ENCODE measurements at places on chromosomes 7 and 10.

GRCh38 chr7:110224643-110225042 is 866.3 kb upstream of the LRRN3 start:
- DNase-seq = no peak
- no peaks in the 10 kb centered on the region for H3K27me3 ChIP-seq
- peaks cover 9% of the 10 kb centered on the region for H3K4me1 ChIP-seq
- no peak overlapping the region for H3K4me3 ChIP-seq
- H3K27ac ChIP-seq = no peak overlapping the region

DNA sequence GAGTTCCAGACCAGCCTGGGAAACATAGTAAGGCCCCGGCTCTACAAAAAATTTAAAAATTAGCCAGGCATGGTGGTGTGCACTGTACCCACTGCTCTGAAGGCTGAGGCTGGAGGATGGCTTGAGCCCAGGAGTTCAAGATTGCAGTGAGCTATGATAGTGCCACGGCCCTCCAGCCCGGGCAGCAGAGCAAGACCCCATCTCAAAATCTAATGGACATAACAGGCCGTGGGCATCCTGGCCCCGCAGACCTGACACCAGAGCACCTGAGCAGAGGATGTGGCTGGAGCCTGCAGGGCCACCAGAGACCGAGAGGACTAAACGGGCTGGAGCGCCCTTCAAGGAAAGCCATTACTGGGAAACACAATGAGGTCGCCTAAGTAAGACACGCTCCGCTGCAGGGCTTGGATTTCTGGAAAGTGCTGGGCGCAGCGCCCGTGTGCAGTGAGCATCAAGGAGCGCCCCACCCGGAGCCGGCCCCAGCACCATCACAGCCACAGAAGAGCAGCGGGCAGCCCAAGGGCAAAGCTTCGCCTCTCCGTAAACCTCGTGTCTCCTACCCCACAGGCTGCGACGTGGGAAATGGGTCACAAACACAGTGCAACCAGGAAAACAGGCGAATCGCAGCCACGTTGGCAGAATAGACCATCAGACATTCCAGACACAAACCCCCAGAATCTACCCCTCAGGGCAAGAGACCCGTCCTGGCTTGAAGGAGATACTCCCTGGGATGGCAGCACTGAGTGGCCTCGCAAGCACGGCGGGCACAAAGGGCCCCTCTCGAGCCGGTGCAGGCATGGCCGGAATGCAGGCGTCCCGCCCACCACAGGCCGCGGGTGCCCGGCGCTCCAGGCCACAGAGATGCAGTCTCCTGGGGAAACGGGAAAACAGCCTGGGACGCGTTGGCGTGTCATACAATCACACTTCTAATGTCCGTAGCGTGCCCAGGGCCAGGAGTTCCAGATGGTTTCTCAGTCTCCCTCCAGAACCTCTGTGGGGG is 4.9 kb downstream of the RADIL start:
- no peak for DNase-seq
- no peak overlapping the region for H3K4me3 ChIP-seq
- H3K36me3 ChIP-seq = no peaks in the 10 kb centered on the region
- H3K27me3 ChIP-seq = peaks cover 2% of the 10 kb centered on the region
- peaks cover 20% of the 10 kb centered on the region for H3K4me1 ChIP-seq
- H3K27ac ChIP-seq = peak overlapping the region; percentile 54

DNA sequence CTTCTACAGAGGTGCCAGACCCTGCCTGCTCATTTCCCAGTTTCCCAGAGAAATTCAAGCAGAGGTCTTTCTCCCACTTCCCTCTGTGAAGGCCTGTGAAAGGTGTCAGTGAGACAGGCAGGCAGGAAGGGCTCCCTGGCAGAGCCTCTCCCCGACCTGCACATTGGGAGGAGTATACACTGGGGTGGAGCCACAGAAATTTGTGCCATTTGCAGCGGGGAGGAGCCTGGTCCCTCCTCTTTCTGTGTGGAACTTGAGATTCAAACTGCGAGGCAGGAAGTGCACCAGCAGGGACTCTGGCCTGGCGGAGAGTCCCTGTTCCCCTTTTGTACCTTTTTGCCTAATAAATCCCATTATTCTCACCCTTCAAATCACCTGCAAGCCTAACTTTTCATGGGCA is 54.6 kb upstream of the OPN4 start:
- no peak overlapping the region for H3K27ac ChIP-seq
- no peak for DNase-seq
- H3K36me3 ChIP-seq = no peaks in the 10 kb centered on the region
- H3K4me1 ChIP-seq = peaks cover 26% of the 10 kb centered on the region
- H3K27me3 ChIP-seq = no peaks in the 10 kb centered on the region

- no peaks in the 10 kb centered on the region for H3K27me3 ChIP-seq
- H3K4me3 ChIP-seq = no peak overlapping the region
- H3K27ac ChIP-seq = no peak overlapping the region
- H3K36me3 ChIP-seq = no peaks in the 10 kb centered on the region
- DNase-seq = no peak
These were observed 180.0 kb upstream of the BMPER start for GRCh38 chr7:33725111-33726025.

GRCh38 chr10:1594372-1595241 is 142.7 kb downstream of the ADARB2 start:
- H3K27me3 ChIP-seq = peaks cover 5% of the 10 kb centered on the region
- no peak overlapping the region for H3K27ac ChIP-seq
- H3K4me3 ChIP-seq = no peak overlapping the region

DNA sequence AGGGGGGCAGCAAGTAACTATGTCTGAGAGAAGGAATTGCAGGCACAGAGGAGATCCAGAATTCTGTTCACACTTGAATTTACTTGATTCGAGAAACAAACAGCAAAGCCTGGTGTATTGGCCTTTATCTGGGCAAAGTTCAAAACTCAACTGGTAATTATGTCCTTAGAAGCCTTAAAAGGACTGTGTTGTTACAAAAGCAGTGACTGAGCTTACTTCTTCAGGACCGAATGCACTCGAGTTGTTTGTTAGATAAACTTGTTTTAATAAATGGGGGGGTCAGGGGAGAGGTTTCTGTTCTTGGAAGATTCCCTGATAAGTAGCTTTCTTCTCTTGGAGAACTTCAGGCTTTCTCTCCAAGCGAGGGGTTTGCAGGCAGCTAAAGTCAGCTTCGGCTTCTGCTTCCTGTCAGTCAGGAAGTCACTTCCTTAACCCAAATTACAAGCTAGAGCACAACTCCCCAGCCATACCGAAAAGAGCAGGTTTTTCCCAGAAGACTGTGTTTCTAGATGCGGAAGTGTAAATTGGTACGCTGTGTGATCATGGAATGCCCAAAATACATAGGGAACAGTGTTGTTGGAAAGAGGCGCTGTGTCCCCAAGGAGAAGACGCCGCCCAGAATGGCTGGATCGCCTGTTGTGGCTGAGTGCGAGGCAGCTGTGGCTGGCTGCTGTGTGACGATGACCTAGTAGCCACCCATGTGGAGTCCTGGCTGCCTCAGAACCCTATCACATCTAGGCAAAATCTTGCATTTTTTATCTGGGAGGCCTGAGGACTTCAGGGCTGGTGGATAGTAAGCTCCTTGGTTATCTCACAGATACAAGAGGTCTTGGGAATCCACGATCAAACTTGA is 110.4 kb downstream of the TCF7L2 start:
- peaks cover 11% of the 10 kb centered on the region for H3K4me1 ChIP-seq
- H3K36me3 ChIP-seq = peaks cover 2% of the 10 kb centered on the region
- no peak overlapping the region for H3K4me3 ChIP-seq
- no peaks in the 10 kb centered on the region for H3K27me3 ChIP-seq
- H3K27ac ChIP-seq = no peak overlapping the region

- peak overlapping the region; percentile 66 for H3K27ac ChIP-seq
- H3K27me3 ChIP-seq = no peaks in the 10 kb centered on the region
- H3K4me1 ChIP-seq = peaks cover 86% of the 10 kb centered on the region
- H3K36me3 ChIP-seq = peaks cover 2% of the 10 kb centered on the region
- no peak overlapping the region for H3K4me3 ChIP-seq
These were observed 7.5 kb upstream of the KMT2E start for GRCh38 chr7:105006367-105007136.

DNA sequence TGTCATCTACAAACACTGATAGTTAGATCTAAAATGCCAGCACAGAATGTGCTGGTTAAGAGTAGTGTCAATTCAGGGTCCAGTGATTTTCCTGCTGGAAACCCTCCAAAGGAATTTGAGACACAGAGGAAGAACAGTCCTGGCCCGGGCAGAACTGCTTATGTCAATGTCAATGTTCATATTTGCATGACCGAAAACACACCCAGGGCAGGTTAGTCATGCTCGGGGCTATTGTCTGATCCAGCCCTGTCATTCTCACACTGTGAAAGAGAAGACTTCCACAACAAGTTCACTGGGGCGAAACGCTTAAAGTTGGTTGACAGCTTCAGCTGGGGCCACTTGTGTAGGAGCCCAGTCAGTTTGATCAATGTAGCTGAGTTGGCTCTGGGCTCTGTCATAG is 139.3 kb downstream of the C1GALT1 start:
- no peak overlapping the region for H3K4me3 ChIP-seq
- H3K27ac ChIP-seq = peak overlapping the region; percentile 64

DNA sequence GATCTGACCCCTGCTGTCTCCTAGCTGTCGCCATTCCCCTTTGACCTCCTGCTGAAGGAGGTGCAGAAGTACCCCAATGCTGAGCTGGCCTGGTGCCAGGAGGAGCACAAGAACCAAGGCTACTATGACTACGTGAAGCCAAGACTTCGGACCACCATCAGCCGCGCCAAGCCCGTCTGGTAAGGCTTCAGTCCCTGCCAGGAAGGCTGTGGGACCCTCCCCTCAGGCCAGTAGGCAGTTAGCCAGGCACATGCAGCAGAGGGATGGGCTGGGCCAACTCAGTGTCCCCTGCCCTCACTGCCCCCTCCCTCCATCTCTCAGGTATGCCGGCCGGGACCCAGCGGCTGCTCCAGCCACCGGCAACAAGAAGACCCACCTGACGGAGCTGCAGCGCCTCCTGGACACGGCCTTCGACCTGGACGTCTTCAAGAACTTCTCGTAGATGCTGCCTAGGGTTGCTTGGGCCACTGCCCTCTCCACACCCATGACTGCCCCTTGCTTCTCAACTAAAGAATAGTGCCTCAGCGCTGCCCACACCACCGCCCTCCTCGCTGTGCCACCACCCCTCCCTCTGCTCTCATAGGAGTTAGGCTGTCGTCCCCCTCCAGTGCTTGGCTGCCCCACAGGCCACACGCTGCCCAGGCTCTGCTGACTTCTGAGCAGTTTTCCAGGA is 41.0 kb upstream of the ZMIZ2 start:
- peak; percentile 90 for DNase-seq
- peaks cover 23% of the 10 kb centered on the region for H3K36me3 ChIP-seq
- H3K4me3 ChIP-seq = no peak overlapping the region
- no peak overlapping the region for H3K27ac ChIP-seq
- no peaks in the 10 kb centered on the region for H3K4me1 ChIP-seq

GRCh38 chr7:26155531-26156375 is 3.8 kb downstream of the NFE2L3 start:
- H3K36me3 ChIP-seq = peaks cover 7% of the 10 kb centered on the region
- H3K4me3 ChIP-seq = no peak overlapping the region
- DNase-seq = no peak
- no peak overlapping the region for H3K27ac ChIP-seq

GRCh38 chr10:76244061-76244686 is 812.8 kb downstream of the LRMDA start:
- no peak for DNase-seq
- H3K27me3 ChIP-seq = no peaks in the 10 kb centered on the region
- no peaks in the 10 kb centered on the region for H3K36me3 ChIP-seq
- H3K4me1 ChIP-seq = no peaks in the 10 kb centered on the region

DNA sequence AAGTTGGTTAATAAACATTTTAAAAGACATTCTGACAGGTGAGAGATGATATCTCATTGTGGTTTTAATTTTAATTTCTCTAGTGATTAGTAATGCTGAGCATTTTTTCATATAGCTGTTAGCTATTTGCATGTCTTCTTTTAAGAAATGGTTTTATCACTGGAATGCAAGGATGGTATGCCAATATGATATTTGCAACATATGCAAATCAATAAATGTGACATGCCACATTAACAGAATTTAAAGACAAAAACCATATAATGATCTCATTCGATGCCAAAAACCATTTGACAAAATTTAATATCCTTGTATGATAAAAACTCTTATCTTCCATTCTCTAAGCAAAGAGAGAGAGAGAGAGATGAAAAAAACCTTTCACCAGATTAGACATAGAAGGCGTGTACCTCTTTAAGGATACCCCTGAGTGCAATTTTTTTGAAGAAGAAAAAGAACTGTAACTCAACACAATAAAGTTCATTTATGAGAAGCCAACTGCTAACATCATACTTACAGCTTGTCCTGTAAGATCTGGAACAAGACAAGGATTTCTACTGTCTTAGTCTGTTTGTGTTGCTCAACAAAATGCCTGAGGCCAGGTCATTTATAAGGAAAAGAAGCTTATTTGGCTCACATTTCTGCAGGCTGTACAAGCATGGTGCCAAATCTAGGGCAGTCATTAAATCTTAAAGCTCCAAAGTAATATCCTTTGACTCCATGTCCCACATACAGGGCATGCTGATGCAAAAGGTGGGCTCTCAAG is 39.7 kb upstream of the ZMYND11 start:
- no peak overlapping the region for H3K27ac ChIP-seq
- no peaks in the 10 kb centered on the region for H3K4me1 ChIP-seq
- H3K4me3 ChIP-seq = no peak overlapping the region
- peaks cover 5% of the 10 kb centered on the region for H3K27me3 ChIP-seq

DNA sequence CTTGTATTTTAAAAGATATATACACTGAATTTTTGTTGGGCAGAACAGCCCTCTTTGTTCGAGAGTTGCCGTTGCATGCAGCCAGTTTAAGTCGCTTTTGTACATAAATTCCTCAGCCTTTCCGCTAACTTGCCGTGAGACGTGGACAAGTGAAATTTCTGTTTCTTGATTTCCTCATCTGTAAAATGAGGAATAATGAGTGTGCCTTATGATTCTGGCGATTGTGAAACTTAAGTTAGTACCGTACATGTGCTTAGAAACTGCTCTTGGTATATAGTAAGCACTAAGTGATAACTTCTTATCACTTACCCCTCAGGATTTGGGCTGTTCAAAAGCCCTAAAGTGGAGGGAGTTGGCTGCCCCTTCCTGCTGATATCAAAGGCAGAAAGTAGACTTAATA is 1.4 kb downstream of the CCNJ start:
- no peaks in the 10 kb centered on the region for H3K27me3 ChIP-seq
- no peak for DNase-seq

DNA sequence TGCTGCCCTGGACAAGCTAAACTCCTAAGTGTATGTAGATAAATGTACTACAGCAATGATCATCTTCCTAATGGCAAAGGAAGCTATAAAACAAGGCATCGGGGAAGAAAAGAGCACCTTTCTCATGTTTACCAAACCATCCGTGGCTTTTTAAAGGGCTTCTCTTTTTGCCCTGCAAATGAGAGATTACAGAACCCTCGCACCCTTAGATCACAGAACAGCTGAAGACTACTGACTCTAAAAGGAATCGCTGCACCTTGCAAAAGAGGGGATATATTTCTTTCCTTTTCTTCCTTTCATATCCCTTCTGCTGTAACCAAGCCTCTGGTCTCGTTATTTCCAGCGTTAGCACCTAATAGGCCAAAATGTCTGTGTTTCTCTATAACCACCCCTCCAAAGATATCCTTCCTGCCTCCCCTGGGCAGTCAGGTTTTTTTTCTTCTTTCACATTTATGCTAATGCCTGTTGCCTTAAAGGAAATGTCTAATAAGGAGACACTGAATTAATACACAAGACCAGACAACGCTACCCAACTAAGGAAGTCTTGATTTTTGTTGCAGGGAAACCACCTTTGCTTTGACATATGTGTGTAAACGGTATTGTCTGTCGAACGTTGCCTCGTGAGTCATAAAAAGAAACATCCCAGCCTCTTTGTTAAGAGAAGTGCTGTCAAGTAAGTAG is 10.5 kb downstream of the ST8SIA6 start:
- DNase-seq = no peak
- peaks cover 32% of the 10 kb centered on the region for H3K27me3 ChIP-seq
- no peak overlapping the region for H3K27ac ChIP-seq
- H3K36me3 ChIP-seq = peaks cover 5% of the 10 kb centered on the region

GRCh38 chr10:75304741-75305390 is 69.1 kb upstream of the COMTD1 start:
- peaks cover 15% of the 10 kb centered on the region for H3K4me1 ChIP-seq
- H3K27ac ChIP-seq = peak overlapping the region; percentile 49
- DNase-seq = no peak
- peaks cover 6% of the 10 kb centered on the region for H3K36me3 ChIP-seq
- H3K27me3 ChIP-seq = no peaks in the 10 kb centered on the region
